CD4-positive, alpha-beta T cell treated with Interferon gamma for 1 hour (primary cell): ENCODE measurements at places on chromosomes 16 and 17.

DNA sequence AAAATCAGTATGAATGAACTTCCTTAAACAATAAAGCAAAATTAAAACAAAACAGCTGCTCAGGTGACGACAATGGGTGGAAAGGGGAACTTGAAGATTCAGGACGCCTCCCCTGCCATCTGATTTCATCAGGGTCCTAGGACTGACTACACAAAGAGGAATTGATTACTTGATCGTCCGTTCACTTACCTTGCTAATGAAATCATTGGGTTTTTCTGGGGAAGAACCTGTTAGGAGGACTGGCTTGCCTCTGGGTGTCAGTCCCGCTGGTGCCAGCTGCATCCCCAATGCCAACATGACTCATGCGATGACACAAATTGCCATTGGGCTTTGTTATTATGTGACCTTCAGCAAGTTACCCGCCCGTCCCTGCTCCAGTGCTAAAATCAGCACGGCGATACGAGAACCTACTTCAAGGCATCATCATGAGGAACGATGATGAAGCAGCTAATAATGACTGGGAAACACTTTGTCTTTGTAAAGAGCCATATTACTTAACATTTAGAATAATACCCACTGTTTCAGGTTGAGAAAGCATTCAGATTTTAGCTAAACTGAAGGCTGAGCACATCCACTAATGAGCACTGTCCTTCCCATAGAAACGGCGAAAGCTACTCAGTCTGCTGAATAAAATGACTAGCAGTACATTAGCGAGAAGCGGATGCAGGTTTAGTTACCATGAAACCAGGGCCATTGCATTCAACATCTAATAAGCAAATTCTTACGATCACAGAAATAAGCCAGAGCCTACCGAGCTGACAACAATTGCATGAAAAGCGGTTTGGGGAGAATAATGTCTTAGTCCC is 139.4 kb downstream of the ZFHX3 start:
- DNase-seq, result peak; percentile 55

GRCh38 chr17:33786478-33786877 is 468.6 kb upstream of the CCL2 start:
- no peak for DNase-seq

DNA sequence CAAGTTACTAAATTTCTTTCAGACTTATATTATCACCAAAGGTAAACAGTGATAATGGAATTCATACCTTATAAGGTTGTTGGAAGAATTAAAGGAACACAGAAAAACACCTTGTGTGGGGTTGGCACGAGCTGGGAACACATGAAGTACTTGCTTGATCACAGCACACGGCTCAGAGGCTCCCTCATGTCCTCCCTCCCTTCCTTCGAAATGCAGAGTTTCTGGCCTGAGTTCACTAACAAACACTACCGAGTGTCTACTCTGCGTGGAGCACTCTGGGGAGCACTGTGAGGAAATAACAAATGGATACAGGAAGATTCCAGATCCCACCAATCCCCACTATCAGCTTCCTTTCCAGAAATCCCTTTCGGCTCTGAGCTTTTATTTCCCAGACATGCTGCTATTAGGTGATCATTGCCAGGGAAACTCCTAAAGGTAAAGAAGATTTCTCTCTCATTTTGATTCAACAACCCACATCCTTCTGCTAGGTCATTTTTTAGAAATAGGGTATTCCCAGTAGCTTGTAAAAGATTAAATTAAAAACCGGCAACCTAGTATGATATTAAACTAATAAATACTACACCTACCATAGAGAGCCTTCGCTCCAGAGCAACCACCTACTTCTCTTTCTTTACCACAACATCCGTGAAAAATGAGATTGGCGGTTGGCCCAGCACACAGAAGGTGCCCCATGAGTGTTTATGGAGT is 6.1 kb upstream of the HNF1B start:
- DNase-seq, result no peak

DNA sequence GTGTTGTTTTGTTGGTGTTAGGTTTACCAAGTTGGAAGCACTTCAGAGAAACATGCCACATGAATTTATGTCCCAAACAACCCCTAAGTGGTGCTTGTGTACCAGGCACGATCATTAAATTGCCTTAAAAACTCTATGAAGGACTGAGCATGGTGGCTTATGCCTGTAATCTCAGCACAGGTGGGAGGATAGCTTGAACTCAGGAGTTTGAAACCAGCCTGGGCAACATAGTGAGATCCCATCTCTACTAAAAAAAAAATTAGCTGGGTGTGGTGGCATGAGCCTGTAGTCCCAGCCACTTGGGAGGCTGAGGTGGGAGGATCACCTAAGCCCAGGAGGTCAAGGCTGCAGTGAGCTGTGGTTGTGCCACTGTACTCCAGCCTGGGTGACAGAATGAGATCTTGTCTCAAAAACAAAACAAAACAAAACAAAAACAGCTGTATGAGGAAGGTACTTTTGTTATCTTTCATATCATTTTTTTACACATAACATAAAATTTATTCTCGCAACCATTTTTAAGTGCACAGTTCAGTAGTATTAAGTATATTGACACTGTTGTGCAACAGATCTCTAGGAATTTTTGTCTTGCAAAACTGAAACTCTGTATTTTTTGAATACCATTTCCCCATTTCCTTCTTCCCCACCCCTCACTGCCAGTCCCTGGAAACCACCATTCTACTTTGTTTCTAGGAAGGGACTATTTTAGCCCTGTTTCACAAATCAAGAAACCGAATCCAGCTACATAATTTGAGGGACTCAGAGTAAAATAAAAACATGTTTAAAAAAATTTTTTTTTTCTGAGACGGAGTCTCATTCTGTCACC is 14.3 kb upstream of the RBBP6 start:
- DNase-seq, result no peak

DNA sequence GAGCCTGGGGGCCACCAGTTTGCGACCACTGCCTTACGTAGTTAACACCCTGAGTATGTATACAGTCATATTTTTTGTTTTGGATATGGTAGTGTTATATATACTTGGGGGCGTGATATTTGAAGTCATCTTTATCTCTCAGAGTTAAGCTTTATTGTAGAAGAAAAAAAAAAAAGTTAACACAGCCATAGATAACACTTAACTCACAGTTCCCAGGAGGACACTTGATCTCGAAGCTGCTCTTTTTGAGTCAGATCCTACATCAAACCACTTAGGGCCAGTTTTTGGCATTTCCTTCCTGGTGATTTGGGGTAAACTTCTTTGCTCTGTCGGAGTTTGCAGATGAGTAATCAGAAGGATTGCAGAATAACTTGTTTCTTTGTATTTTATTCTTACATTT is 5.8 kb downstream of the ITPRIPL2 start:
- DNase-seq, result no peak

DNA sequence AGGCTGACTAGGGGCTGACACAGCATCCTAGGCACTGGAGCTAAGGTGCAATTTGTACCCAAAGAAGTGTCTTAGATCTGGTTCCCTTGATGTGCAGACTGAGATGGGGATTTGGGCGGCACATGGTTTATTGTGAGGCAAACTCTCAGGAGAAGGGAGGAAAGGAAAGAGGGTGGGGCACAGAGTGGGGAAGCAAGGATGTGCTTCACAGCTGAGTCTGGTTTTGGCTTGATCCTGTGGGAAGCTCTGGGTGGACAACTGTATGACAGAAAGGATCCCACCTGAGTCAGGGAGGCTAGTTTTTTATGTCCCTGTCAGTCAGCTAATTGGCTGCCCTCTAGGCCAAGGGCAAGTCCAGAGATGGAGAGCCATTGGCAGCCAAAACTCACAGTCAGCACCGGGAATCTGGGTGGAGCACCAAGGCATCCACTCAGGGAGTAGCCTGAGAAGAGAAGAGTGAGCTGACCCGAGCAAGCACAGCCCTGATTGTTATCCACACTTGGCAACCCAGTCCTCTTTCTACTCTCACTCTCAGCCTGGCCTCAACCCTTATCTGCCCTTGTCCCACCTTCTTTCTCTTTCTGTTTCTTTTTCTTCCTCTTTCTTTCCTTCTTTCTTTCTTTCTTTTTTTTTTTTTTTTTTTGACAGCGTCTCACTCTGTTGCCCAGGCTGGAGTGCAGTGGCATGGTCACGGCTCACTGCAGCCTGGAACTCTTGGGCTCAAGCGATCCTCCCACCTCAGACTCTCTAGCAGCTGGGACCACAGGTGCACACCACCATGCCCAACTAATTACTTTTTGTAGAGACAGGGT is 12.0 kb downstream of the ARL4D start:
- no peak for DNase-seq

GRCh38 chr16:54062361-54063278 is 224.0 kb downstream of the IRX3 start:
- DNase-seq, result no peak

GRCh38 chr16:79318143-79318899 is 282.2 kb downstream of the MAF start:
- no peak for DNase-seq

DNA sequence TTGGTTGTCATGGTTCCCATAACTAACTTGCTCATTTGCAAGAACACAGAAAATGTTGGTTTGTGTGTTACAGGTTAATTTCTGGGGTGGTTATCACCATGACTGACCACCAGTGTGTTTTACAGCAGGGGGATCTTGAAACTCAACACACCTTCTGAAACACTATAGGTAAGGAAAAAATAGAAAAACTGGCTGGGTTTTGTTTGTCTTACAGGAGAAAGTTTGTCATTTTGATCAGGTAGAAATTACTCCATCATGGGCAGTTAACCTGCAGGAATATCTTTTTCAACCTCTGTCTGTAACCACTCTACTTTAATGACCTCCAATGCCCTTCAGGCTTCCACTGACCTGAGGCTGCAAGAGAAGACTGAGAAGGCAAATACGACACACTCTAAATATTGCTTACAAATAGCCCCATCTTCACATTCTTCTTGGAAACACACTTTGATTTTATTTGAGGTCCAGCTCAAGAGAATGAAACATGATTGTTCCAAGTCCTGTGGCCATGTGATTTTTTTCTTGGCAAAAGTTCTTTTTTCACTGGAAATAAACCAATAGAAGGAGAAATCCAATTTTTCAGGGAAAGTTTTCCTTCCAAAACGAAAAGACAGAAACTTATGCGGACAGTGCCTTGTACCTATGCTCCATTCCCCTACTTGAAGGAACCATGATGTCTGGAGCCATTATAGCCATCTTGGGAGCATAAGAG is 428.7 kb upstream of the SALL1 start:
- DNase-seq, result no peak

- no peak for DNase-seq
These were observed 25.9 kb downstream of the ZNF469 start for GRCh38 chr16:88408561-88409142.

DNA sequence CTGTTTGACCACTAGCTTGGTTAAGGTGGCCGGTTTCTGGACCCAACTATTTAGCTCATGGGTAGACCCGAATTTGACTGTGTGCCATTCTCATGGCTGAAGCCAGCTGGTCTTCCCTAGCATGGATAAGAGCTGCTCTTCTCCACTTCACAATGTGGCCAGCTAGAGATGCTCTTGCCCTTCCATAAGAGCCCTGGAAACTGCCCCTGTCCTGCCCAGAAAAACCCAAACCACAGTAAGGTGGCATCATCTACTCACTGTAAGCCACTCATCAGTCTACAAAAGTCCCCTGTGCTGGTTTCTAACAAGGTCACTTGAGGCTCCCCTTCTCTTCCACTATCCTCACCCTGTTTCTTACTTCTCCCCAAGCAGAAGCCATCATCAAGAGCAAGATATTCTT is 165.1 kb downstream of the HS3ST2 start:
- DNase-seq, result no peak

- DNase-seq, result no peak
These were observed 45.2 kb upstream of the GSE1 start for GRCh38 chr16:85567935-85568334.

- DNase-seq, result no peak
These were observed 20.0 kb upstream of the TRIM25 start for GRCh38 chr17:56933868-56934267.

- no peak for DNase-seq
These were observed at the start of gene ABCA6 for GRCh38 chr17:69141431-69142174. ABCA6 (minus strand) TSS chr17:69141895; CDS start chr17:69140703, 1,192 bp downstream.

- DNase-seq, result no peak
These were observed 190.2 kb downstream of the PRKCA start for GRCh38 chr17:66492561-66493005.

GRCh38 chr17:41968676-41969075 is 2.1 kb downstream of the CNP start:
- DNase-seq, result no peak

GRCh38 chr17:65712383-65713267 is 151.2 kb upstream of the AXIN2 start:
- DNase-seq, result no peak

DNA sequence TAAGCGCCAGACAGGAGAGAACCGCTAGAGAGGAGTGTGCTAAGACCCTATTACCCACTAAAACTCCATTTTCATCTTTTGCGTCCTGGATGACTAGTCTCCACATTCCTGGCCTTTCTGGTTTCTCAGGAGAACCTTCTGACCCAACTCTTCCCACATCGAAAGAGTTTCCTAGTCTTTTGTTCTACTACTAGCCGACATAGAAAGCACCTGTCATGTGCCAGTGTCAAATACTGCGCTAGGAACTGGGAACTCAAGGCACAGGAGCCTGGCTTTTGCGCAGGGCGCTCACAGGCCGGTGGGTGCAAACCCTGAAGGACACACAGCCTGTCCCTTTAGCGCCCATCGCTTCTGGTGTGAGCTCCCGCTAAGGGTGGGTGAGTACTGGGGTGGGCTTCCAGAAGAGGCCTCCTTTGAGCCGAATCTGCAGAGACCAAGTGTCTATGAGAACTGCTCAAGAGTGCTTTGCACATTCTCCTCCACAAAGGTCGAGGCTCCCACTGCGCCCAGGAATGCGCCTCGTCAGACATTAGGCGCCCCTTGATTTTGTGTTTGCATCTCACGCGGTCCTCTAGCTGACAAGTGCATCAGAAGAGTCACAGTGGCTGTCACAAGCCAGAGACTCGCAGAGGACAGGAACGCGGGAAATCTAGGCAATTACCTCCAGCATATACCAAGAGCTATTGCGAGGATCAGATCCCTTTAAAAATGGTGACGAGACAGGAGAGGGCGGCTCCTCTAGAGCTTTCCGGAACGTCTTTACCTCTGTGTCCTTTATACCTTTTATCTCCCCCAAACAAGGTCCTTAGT is 2.0 kb upstream of the PSMB3 start:
- DNase-seq, result no peak

DNA sequence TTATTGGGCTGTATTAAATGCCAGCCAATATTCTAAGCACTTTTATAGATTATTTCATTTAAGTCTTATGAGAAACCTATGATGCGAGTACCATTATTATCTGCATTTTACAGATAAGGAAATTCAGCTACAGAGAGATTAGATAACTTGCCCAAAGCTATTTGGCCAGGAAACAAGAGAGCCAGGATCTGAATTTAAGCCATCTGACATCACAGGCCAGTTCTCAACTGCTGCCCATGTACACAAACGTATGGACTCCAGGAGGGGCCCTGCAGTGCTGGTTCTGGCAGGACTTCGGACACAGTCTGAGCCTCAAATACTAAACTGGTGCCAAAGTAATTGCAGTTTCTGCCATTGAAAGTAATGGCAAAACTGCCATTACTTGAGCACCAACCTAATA is 40.2 kb downstream of the CPPED1 start:
- DNase-seq, result no peak

GRCh38 chr17:81371910-81372760 is 23.1 kb upstream of the BAHCC1 start:
- DNase-seq, result no peak

DNA sequence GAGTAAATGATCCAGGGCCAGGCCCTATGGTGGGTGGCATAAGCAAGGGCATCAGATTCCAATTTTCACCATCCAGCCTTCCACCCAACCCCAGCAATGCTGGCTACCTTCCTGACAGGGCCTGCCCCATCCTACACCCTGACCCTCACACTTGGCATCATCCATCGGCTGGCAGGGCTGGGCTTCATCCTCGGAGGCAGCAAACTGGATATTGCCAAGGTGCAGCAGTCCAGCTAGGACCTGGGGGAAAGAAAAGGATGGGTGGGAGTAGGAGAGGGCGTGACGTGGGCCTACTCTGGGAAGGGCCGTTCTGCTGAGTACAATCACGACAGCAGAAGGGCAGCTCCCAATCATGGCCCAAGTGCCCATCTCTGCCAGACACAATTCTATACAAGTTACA is 23.5 kb downstream of the MYO19 start:
- no peak for DNase-seq
